ENCODE measurements at places on chromosomes 7 and 10. TPM values are rescaled to one million over a fixed set of nuclear protein-coding genes. Genes with fewer than 3 reads are reported as not detected.

SCART1 gene
- total RNA-seq: 1.9 TPM

SAMD9L gene
- 6.8 TPM for total RNA-seq

RHBDD2 gene
- total RNA-seq: 30.2 TPM

CRHR2 gene
- total RNA-seq: not detected

HABP2 gene
- not detected for total RNA-seq

CNPY1 gene
- total RNA-seq: not detected
